ENCODE measurements at places on chromosomes 3 and 15. TPM values are rescaled to one million over a fixed set of nuclear protein-coding genes. Genes with fewer than 3 reads are reported as not detected.

Gene TUSC7
- not detected for total RNA-seq

Gene ACP3
- total RNA-seq: 1.0 TPM

Gene CAMK1
- 8.4 TPM for total RNA-seq

Gene SLCO2A1
- 9.0 TPM for total RNA-seq

Gene CLDN1
- 0.26 TPM for total RNA-seq
